ENCODE measurements at places on chromosomes 2 and 18.

- DNase-seq, result no peak
Observed at GRCh38 chr18:59555995-59556659, 141.1 kb downstream of the CCBE1 start.

- DNase-seq, result no peak
Observed at GRCh38 chr2:25165992-25166875, 2.1 kb downstream of the POMC start.

DNA sequence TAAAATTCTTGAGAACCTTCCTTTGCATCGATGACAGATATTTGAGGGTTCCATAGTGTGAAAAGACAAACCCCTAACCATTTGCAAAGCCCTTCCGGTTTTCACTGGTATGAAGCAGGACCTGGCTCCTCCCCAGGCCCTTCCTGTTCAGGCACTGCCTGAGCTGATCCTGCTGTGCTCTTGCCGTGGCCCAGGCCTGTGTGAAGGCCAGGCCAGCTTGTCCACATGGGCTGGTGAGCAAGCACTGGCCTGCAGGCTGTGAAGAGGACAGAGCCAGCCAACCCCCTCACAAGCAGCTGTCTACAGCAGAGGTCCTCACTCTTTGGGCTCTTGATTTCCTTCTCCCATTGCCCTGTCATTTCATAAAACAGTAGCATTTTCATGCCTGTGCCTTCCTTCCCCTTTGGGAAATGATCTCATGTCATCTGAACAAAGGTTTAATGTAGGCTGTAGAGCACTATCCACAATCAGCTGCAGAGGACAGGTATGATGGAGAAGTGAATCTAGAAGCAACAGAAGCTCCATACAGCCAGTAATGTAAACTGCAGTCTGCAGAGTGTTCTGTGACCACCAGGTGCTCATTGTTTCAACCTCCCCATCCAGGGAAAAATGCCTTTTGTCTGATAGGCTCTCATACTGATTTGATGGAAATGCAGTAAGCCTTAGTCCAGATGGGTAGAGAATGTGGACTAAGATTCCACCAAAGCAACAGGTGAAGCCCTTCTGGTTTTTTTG is 19.8 kb downstream of the MPHOSPH10 start:
- DNase-seq, result no peak

DNA sequence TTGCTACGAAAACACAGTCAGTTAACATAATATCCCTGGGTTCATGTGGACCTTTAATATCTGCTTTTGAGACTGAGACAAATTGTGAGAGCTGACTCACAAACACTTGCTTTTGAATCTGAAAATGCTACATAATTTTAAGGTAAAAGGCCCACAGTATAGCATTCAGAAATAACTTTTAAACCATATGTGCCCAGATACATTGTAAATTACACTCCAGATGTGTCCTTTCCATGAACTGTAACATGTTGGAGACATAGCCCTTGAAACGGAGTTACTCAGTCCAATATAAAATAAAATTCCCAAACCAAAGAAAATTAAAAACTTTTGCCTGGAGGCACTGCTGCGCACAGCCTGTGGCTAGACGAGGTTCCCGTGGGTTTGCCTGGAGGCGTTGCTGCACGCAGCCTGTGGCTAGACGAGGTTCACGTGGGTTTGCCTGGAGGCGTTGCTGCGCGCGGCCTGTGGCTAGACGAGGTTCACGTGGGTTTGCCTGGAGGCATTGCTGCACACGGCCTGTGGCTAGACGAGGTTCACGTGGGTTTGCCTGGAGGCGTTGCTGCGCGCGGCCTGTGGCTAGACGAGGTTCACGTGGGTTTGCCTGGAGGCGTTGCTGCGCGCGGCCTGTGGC is 131.9 kb upstream of the ALKAL2 start:
- DNase-seq, result no peak

GRCh38 chr18:79374408-79375171 is 21.1 kb upstream of the NFATC1 start:
- no peak for DNase-seq

Data from sciatic nerve (tissue), 2 donors.